Activated T-helper 1 cell treated with anti-CD3 and anti-CD28 coated beads, Interleukin-2, amount 50 U/mL, for 16 hours (primary cell): ENCODE measurements at places on chromosomes 1 and 21.

DNA sequence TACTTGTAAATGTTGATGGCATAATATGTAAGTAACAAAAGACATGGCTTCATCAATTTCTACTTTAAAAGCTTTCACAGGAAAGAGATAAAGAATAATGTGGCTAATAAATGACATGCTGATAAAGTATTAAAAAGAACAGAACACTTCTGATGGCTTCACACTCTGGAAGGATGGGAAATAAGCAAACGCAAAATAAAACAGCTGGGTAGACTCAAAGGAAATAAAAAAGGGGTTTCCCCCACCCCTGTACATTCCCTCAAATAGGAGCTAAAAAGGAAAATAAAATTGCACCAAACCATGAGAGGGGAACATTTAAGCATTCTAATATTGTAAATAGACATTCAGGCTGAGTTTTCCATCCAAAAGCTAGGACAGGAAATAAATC is 27.0 kb upstream of the DYRK1A start:
- no peak for DNase-seq

GRCh38 chr1:112935461-112936111 is 20.4 kb downstream of the SLC16A1 start:
- no peak for DNase-seq

- no peak for DNase-seq
Measured at GRCh38 chr1:170790175-170790574, 126.2 kb downstream of the PRRX1 start.

GRCh38 chr1:82646888-82647287 is 846.2 kb downstream of the ADGRL2 start:
- DNase-seq = no peak

- no peak for DNase-seq
Measured at GRCh38 chr21:43936247-43936967, 71.4 kb downstream of the AGPAT3 start.

DNA sequence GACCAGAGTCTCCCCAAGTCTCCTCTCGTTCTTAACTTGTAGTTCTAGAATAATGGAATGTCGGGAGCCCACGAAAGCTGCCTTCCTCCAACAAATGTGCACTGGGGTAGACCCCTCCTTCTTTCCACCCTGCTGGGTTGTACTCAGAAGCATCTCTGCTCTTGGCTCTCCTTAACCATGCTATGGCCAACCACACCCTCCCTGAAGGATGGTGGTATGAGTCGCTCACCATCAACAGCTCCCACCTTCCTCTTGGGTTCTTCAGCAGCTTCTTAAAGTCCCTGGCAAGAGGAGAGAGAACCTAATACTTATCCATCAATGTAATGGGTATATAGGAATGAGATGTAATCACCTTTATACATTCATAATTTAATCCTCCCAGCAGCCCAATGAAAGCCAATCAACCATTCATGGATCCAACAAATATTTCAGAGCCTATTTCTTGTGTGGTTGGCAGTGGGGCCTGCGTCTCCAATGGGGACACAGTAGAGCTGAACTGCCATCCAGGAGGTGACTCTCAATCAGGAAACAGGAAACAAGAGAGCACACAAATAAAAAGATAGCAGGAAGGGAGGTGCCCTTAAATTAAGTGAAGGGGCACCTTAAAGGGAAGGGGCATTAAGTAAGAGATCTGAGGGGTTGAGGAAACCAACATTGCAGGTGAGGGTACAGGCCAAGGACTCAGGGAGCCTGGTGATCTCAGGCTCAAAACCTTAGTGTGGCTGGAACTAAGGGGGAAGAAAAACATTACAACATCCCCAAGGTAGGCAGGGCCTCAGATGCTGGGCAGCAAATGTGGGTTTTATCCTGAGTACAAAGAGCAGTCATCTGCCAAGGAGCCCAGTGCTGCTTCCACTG is 64.4 kb upstream of the ETS2 start:
- no peak for DNase-seq

DNA sequence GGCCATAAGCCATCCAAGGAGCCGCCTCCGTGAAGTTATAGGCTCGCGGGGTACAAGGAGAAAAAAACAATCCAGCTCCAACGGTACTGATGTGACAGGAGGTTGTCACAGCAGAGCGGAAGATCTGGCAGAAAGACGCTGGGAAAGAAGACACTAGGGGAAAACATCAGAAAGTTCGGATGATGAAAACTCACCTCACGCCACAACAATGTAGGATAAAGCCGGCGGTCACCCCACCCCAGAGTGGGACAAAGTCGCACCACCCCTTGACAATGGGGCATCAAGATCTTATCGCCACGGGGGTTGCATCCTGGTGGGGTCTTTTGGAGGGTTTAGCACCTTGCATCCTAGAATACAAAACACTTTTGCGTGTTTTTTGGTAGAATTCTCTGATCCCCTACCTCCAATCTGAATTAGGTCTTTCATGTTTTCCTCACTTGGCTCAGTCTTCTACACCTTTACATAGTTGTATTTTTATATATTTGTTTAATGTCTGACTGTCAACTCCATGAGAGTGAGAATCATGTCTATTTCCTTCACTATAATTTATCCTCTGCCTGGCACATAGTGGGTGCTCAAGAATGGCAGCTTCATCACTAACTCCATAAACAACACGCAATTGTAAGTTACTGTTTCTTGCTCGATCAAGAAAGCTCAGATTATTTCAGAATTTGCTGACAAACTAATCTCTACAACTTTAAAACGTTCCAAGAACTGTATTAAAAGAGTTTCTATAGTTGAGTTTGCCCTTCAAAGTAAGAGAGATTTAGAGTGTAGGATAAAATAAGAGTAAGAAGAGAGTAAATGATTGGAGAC is 611 bp upstream of the ZSWIM5 start:
- DNase-seq = no peak

DNA sequence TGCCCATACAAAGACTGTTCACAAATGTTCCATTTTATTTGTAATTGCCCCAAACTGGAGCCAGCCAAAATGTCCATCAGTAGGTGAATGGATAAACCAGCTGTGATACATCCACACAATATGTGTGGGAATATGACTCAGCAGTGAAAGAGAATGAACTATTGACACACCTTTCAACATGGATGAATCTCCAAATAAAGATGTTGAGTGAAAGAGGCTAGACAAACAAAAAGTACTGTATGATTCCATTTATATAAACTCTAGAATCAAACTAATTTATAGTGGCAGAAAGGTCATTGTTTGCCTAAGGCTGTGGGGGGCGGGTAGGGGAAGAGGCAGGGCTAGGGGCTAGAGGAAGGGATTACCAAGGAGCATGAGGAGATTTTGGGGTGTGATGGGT is 4.5 kb downstream of the DHCR24 start:
- DNase-seq = no peak

GRCh38 chr1:110053552-110054428 is 16.7 kb downstream of the ALX3 start:
- DNase-seq = peak; percentile 58

DNA sequence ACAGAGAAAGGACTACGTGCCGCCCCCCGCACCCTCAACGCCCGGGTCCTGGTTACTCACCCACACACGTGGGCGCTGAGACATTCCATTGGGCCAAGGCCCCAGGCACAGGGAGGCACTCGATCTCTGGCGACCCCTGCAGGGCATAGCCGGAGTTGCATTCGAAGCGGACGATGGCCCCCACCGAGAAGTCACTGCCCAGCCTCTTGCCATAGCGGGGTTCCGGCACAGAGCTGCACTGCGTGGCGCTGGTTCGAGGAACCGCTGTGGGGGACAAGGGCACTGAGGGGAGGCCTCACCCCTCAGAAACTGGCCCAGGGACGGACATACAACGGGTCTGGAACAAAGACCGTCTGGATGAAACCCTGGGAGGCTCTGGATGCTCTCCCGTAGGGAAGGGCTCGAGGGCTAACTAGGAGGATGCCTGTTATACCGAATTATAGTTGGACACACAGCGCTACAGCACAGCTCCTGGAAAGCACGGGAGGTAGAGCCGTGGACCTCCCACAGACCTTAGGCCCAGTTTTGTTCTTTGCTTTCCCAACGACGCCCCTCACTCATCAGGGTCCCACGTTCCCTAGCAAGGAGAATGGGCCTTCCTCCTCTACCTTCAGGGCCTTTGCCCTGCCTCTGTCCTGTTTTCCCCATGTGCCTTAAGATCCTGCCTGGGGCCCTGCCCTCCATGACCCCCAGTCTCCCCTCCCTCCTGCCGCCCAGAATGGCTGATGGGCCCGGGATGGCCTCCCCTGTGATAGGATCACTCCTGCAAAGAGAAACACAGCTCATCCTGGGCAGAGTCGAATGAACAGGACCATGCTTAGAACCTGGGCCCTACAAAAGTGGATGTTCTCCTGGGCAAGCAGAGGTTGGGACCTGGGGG is 152.8 kb downstream of the ZSCAN20 start:
- DNase-seq = no peak

DNA sequence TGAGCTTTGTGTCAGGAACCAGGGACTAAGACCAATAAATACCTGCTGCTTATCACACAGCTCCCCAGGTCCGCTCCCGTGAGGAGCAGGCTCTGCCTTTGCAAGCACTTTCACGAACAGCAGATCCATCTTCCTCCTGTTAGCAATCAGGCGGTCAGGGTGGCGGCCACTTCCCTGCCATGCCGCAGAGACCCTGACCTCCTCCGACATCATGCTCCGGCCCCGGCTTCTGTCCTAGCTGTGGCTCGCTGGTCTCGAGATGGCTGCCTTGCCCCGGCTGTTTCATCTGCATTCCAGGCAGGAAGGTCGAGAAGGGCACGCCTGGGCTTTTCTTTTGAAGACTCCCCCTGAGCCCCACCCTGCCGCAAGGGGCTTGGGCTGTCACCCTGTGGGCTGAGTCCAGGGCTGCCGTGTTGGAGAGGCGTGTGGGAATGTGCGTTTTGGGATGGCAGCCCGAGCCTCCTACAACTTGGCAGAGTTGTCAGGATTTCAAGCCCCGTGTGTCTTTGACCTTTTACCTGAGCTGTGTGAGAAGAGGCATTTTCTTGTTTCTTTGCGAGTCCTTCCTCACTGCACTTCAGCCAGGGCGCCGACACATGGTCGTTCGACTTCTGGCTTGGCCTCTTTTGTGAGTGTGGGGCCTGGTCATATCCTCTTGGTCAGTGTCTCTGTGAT is 59.5 kb downstream of the AGPAT3 start:
- DNase-seq = no peak

- no peak for DNase-seq
Measured at GRCh38 chr1:153957744-153958110, 685 bp downstream of the CRTC2 start.

DNA sequence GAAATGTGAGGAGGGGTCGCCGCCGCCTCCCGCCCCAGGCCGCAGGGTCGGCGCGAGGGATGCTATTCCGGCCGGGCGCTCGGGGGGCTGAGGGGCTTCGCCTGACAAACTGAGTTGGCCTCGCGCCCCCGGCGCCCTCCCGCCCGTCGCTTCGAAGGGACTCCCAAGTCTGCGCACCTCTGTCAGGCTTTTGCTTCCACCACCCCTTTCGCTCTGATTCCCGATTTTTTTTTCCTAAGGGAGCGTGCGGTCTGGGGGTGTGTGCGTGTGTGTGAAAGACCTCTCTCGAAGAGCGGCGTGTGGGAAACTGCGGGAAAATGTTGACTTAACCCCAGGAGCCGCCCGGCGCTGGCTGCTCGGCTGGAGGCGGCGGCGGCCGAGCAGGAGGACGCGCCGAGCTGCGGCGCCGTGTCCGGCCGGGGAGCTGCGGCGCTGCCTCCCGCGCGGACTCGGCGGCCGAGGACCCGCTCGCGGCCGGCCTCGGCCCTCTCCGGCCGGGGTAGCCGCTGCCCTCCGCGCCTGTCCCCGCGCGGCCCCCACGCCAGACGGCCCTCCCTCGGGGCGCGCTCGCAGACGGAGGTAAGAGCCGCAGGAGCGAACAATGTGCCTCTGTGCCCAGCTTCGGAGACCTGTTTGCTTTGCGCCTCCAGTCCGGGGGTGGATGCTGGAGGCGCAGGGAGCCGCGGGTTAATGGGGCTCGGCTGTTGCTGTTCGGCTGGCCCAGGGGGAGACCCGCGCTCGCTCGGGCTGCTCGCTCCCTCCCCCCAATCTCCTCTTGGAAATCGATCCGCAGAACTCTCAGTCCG is 1.1 kb downstream of the ADGRL2 start:
- DNase-seq = no peak

DNA sequence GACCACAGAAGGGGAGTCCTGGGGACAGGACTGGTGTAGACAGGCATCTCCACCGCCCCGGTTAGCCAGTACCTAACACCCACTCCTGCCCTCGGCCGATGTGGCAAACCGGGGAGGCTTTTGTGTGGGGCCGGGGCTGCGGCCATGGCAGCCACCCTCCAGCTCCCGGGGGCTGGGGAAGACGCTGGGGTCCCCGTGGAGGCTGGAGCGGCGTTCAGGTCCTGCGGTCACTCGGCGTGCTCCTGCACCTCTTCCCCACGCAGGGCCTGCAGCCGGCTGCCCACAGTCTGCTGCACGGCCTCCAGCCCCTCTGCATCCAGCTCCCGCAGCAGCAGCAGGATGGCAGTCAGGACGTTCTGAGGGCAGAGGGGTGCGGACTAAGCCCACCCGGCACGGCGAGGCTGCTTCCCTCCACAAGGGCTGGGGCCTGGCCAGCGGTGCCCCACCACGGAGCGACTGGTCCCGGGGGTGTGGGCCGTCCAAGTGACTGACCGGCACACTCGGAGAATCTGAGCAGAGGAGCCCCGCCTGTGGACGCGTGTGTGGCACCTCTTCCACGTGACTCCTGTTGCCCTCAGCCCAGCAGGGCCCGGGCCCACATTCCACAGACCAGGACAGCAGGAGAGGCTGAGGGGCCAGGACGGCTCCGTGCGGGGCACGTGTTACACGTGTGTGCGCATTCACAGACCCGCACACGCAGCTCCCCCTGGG is 9.1 kb downstream of the CFAP410 start:
- DNase-seq = no peak

- DNase-seq = no peak
Measured at GRCh38 chr1:10051656-10052055, 18.9 kb downstream of the UBE4B start.

- DNase-seq = no peak
Measured at GRCh38 chr1:81799939-81800694, 617 bp upstream of the ADGRL2 start.

GRCh38 chr1:94532077-94532476 is 9.5 kb downstream of the F3 start:
- DNase-seq = no peak
